ENCODE measurements at places on chromosomes 7 and 10.

GRCh38 chr10:70227548-70228320, 5.5 kb downstream of the PPA1 start:
- DNase-seq = no peak

- peak; percentile 57 for DNase-seq
Measured at GRCh38 chr10:109852475-109853037, 70.8 kb downstream of the XPNPEP1 start.

DNA sequence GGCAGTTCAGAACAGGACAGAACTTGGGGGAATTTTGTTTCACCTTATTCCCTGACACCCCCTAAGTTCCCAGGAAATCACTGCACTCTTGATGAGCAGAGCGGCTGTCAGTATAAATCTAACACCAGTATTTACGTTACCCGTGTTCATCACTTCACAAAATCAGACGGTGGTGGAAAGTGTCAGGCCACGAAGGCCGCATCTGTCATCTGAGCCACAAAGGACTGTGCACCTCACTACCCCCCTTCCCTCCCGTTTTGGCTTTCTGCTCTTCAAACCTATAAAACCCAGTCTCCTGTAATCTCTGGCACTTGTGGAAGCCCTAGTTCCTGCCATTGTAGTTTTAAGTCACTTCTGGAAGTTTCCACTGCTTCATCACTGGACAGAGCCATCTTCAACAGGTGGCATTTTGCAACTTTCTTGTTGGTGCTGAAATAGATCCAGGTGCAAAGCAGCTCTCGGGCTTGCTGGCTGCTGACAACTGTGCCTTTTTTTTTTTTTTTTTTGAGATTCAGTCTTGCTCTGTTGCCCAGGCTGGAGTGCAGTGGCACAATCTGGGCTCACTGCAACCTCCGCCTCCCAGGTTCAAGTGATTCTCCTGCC, 9.5 kb downstream of the ZFAND2A start:
- no peak for DNase-seq

GRCh38 chr10:103917302-103918052, 507 bp downstream of the STN1 start:
- no peak for DNase-seq

DNA sequence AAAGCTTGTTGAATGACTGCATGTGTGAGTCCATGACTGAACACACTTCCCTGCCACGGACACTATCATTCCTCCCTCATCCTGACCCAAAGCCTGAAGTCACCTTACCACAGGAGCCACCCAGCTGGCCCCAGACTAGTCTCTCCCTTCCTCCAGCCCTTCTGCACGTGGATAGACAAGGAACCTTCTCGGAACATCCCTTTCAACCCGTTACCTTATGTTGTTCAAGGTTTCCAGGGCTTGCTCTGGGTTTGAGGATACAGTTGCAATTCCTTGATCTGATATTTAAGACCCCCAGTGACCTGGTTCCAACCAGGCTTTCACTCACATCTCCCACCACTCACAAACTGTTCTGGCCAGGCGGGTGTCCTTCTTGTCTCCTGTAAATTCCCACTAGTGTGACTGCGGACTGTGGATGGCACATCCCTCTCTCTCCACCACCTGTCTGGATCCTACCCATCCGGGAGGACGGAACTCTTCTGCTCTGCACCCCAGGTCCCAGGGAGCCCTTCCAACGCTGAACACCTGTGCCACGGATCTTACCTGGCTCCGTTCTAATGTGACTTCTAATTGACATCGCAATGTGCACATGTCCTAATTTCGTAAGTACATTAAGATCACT, 62.5 kb downstream of the HIPK2 start:
- no peak for DNase-seq

DNA sequence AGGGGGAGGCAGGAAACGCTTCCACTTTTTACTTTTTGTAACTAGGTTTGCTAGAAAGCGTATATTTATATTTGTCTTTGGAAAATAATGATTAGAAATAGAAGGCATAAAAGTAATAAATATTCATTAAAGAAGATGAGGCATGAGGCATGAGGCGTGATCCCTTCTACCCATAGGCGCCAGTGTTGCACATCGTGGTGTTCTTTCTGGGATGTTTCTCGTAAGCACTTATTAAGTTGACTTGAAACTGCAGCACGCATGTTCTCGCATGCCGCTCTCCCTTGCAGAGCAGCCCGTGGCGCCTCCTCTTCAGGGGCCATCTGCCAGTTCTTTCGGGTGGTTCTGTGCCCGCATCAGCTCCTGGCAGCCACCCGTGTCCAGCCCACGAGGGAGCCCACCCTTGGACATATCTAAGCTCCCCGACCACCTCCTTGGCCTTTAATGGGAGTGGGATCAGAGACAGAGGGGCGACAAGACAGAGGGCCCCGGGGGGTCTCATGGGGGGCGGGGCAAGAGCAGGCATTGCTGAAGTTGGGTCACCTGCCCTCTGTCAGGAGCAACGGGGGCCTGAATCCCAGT, 28.5 kb upstream of the CSGALNACT2 start:
- DNase-seq = no peak

- peak; percentile 47 for DNase-seq
Measured at GRCh38 chr7:13822678-13823077, 166.8 kb downstream of the ETV1 start.

GRCh38 chr10:121485436-121486139, 112.7 kb downstream of the FGFR2 start:
- DNase-seq = no peak
